ENCODE measurements at places on chromosomes 1 and 21. TPM values are rescaled to one million over a fixed set of nuclear protein-coding genes. Genes with fewer than 3 reads are reported as not detected.

DNA sequence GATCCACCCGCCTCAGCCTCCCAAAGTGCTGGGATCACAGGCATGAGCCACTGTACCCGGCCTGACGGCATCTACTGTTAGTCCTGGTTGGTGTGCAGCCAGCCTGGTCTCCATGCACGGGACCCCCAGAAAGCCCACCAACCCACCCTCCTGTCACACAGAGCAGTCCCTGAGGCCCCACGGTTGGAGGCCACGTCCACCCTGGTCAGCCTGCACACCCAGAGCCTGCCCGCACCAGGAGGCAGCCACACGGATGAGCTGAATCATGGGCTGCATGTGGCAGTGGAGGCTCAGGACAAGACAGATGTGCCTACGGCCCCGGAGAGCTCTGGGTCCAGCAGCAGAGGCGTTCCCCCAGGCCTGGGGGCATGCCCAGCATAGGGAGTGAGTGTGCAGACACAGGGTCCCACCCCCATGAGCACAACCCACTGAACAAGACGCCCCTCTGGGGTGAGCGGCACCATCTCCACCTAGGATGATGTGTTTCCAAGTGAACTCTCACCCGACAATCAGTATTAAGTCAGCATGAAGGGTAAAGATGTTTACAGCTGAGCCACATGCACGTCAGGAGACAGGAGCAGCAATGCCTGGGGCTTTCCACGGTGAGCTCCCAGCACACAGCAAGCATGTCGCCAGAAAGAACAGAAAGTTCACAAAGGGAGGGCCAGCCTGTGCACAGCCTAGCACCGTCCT lies 102.1 kb downstream of the WDR4 start:
- DNase-seq: no peak

DNA sequence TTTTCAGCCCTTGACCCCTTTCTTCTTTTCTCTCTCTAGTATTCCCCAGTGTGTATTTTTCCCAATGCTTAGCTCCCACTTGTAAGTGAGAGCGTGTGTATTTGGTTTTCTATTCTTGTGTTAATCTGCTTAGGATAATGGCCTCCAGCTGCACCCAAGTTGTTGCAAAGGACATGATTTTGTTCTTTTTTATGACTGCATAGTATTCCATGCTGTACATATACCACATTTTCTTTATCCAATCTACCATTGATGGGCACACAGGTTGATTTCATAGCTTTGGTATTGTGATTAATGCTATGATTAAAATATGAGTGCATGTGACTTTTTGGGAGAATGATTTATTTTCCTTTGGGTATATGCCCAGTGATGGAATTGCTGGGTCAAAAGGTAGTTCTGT lies 104.8 kb downstream of the PDE4B start:
- no peak for DNase-seq

DYRK3 gene
- polyA plus RNA-seq: 8.9 TPM

GRCh38 chr1:200962631-200963030 lies 60.9 kb downstream of the KIF21B start:
- DNase-seq: no peak

GRCh38 chr1:110787328-110788071 lies 85.4 kb upstream of the CD53 start:
- DNase-seq: no peak

- DNase-seq: peak; percentile 23
Observed at GRCh38 chr1:208347191-208347590, 103.0 kb upstream of the PLXNA2 start.

FCMR gene
- polyA plus RNA-seq: 2.3 TPM

DNA sequence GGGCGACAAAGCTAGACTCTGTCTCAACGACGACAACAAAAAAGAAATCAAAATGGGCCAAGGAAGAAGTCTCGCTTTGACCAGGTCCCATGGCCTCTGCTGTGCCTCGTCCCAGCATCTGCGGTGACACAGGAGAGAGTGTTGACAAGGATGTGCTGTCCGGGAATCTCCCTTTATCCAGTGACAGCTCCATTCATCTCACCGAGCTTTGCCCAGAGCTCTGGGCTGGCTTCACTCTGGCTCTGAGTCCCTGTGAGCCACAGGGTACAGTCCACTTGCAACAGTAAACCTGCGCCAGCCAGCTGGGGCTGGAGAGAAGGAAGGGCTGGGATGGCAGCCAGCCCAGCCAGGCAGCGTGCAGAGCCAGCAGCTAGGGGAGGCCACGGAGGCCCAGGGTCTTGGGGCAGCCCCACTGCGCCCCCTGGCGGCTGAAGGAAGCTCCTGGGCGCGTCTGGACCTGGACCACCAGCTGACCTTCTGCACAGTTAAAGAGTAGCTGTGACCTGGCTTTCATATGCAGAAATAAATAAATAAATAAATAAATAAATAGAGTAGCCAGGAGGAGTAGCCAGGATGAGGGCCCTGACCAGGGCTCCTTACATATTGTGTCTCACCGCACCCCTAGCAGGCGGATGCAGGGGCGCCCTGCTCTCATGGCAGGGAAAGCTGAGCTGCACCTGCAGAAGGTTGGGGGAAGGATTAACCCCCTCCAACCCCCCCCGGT lies 29.7 kb downstream of the ENO1 start:
- peak; percentile 93 for DNase-seq

HFM1 gene
- 11.7 TPM for polyA plus RNA-seq

TMEM63A gene
- polyA plus RNA-seq: 163 TPM

DNA sequence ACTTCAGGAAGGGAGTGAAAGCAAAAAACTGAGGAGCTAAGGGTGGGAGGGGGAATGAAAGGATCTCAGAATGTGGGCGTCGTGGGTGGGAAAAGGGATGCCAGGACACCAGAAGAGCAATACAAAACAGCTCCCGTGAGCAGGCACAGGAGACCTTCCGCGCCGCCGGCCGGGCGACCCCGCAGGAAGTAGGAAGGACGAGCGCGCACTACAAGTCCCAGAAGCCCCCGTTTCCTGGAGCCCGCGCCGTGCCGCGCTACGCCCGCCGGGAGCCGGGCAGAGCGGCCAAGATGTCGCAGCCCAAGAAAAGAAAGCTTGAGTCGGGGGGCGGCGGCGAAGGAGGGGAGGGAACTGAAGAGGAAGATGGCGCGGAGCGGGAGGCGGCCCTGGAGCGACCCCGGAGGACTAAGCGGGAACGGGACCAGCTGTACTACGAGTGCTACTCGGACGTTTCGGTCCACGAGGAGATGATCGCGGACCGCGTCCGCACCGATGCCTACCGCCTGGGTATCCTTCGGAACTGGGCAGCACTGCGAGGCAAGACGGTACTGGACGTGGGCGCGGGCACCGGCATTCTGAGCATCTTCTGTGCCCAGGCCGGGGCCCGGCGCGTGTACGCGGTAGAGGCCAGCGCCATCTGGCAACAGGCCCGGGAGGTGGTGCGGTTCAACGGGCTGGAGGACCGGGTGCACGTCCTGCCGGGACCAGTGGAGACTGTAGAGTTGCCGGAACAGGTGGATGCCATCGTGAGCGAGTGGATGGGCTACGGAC lies at the start of gene PRMT6:
PRMT6 (plus strand) TSS at position 249 of the 771 bp plus-strand sequence; CDS start at position 291, 42 bp downstream.
- peak; percentile 85 for DNase-seq

SLC35F3 gene
- 1.5 TPM for polyA plus RNA-seq

SUCO gene
- 75.7 TPM for polyA plus RNA-seq

- DNase-seq: no peak
Observed at GRCh38 chr1:50430010-50430405, 6.8 kb upstream of the DMRTA2 start.

DNA sequence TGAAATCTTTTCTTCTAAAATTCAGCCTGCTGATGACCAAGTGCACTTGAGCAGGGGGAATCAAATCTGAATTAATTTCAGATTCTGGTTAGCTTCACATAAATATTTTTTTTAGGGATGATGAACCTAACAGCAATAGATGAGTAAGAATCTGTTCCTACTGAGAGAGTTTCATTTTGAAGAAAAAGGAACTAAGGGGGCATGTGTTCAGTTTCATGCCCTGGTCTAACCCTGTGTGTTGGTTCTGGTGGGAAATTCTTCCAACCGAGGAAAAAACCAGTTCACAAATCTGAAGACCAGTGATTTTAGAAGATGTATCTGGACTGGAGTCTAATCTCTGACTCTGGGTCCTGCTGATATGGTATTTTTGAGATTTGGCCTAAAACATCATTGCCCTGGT lies 13.7 kb downstream of the SELL start:
- DNase-seq: no peak

DNA sequence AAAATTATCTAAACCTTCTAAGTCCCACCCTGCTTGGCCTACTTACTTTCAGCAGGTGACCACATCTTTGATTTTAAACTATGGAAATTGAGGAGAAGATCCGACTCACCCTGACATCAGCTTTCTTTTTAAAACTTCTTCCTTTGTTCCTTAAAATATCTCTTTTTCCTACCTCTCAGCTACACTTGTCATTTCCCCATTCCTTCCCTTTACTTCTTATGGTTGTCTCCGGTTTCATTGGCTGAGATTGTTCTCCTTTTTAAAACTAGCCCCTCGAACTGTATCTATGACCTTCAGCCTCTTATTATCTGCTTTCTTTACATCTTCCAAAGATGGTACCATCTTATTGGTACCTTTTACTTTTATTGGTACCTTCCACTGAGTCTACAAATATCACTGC lies 87.8 kb upstream of the NRIP1 start:
- no peak for DNase-seq

DNA sequence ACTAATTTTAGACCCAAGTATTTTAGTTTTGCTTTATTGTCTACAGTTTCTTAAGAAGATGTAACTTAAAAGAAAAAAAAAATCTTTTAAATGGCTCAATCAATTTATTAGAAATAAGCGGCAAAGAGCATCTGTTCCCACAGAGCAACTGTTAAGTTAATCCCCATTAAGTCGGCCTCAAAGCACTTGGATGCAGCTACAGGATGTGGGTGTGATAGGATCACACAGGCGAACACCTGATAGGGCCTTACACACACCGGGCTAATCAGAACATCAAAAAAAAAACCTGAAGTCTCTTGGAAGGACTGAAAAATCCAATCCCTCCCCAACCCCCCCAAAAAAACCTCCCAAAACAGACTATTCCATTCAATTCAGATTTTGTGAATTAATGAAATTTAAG lies 23.0 kb downstream of the APP start:
- no peak for DNase-seq

DNA sequence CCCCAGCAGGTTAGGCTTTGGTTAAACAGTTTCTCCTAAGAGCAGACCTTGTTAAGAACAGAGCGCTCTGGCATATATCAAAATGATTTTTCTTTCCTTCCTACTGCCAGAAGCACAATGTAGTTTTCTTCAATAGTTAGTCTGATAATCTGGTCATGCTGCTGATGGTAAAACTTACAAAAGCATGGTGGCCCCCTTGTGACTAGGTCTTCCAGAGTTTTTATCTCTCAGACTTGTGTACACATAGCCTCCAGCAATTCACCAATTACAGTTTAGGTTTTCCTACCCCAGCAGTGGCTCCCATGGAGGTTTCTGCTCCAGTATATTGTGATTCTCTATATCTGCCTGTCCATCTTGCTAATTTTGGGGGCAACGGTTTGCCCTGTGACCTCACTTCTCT lies 73.3 kb upstream of the DPH5 start:
- no peak for DNase-seq

DNA sequence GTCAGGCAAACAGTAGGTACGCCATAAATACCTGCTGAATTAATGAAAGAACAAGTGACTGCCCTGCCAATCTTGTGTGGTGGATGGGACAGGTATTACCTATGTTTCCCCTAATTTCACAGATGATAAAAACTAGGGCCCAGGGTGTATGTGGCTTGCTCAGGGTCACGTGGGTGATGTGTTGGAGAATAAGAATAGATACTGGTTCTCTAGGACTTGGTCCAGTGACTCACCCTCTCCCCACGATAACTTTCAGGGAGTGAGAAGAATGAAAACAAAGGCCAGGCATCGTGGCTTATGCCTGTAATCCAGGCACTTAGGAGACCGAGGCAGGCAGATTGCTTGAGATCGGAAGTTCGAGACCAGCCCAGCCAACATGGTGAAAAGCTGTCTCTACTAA lies 26.7 kb downstream of the SLC26A9 start:
- DNase-seq: no peak

LAMTOR5 gene
- polyA plus RNA-seq: 124 TPM

SLC22A15 gene
- 3.6 TPM for polyA plus RNA-seq

- DNase-seq: peak; percentile 32
Observed at GRCh38 chr1:161439280-161440232, 65.7 kb upstream of the FCGR2A start.

DNA sequence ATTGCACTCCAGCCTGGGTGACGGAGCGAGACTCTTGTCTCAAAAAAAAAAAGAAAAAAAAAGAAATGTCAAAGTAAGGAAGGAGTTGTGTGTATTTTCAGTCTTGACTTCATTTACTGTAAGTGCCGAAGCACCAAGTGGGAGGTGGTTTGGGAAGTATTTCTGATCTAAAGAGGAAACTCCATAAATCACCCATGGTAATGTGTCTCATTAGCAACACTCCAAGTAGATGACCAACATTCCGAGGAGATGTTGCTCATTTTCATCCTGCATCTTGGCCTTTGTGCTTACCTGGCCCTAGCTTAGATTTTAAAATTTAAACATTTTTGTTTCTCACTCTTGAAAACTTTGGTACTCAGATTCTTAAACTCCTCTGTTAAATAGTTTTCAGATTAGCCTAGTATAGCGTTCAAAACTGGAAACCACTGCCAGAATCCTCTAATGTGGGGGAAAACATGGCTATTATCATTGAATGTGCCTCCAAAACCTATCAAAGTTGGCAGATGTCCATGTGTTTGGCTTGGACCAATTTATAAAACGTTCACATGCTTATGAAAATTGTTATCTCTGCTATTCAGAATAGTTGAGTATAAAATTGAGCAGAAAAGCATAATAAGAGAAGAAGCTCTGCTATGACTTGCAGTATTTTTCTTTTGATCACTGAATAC lies 110.4 kb downstream of the NFIA start:
- DNase-seq: no peak

DNA sequence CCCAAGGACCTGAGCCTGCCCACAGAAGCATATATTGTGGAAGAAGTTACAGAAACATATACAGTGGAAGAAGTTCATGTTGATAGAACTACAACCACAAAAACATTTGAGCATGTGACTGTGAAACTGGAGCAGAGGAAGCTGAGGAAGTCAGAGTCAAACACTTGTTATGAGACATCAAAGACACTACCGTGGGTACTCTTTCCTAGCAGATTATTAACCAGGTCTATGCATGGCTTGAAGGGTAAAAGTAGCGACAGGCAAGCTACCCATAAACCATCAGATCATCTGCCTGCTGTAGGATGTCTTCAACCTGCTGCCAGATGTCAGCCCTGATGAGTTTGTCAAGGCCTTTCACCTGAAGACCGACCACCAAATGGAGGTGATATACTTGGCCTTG lies 35.8 kb downstream of the IVNS1ABP start:
- no peak for DNase-seq

DNA sequence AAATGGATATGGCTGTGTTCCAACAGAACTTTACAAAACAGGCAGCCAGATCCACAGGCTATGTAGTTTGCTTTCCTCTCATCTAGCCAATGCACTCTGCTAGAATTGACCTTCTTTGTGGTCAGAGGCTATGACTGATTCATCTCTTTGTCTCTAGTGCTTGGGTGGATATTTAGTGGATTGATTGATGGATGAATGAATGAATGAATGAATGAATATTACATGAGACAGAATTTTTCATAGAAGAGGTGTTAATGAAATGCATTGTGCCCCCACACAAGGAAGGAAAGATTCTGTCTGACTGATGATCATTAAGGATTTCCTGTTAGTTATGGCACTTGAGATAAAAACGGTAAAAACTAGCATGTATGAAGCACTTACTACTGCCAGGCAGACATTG lies 50.5 kb upstream of the ZYG11A start:
- DNase-seq: no peak
